Thymus (tissue), 14 donors: ENCODE measurements at places on chromosomes 11 and 22.

- peak; percentile 33 for DNase-seq
- no peaks in the 10 kb centered on the region for H3K27me3 ChIP-seq
- H3K4me1 ChIP-seq, result no peaks in the 10 kb centered on the region
- H3K27ac ChIP-seq, result no peak overlapping the region
Measured at GRCh38 chr11:132028380-132029240, 658.2 kb downstream of the NTM start.

DNA sequence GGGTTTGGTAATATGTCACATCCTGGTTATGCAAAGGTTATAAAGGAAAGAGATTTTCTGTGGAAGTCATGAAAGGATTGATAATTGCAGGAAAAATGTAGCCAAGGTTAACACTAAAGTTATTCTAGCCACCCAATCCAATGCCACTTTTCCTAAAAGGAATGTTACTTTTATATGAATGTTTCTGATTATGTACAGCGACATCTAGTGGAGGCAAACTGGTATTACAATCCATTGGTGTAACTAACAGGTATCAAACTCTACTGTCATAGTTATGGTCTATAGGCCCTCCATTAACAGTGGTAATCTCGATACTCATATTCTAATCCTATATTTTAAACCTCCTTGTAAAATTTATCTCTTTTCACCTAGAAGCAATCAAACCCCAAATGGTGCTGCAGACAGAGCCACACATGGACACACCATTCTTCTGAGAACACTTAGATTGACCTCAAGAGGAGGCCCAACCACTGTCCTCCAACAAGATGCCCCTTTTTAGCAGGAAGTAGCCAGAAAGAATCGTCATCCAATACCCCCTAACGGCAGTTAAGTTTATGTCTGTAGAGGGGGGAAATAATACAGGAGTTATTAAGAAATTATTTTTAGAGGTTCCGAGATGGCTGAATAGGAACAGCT, 74.9 kb upstream of the RAG2 start:
- no peaks in the 10 kb centered on the region for H3K27me3 ChIP-seq
- no peaks in the 10 kb centered on the region for H3K4me1 ChIP-seq
- H3K36me3 ChIP-seq, result no peaks in the 10 kb centered on the region
- DNase-seq, result no peak
- H3K27ac ChIP-seq, result no peak overlapping the region
- H3K4me3 ChIP-seq, result no peak overlapping the region

GRCh38 chr22:50529897-50530579, at the start of gene TYMP:
TSS of gene TYMP (minus strand) at chr22:50530012. CDS start at chr22:50529709, 303 bp downstream.
- H3K4me1 ChIP-seq, result peaks cover 12% of the 10 kb centered on the region
- no peaks in the 10 kb centered on the region for H3K36me3 ChIP-seq
- peaks cover 58% of the 10 kb centered on the region for H3K27me3 ChIP-seq
- DNase-seq, result no peak
- H3K4me3 ChIP-seq, result peak within 1 kb of the TSS; percentile 50

- H3K4me3 ChIP-seq, result no peak overlapping the region
- H3K27me3 ChIP-seq, result no peaks in the 10 kb centered on the region
- no peaks in the 10 kb centered on the region for H3K4me1 ChIP-seq
- no peak for DNase-seq
- H3K36me3 ChIP-seq, result peaks cover 3% of the 10 kb centered on the region
Measured at GRCh38 chr11:76124905-76125770, 81.2 kb downstream of the WNT11 start.

- H3K4me3 ChIP-seq, result no peak overlapping the region
- no peaks in the 10 kb centered on the region for H3K27me3 ChIP-seq
- no peak overlapping the region for H3K27ac ChIP-seq
- peaks cover 8% of the 10 kb centered on the region for H3K4me1 ChIP-seq
Measured at GRCh38 chr11:102479733-102480132, 27.2 kb upstream of the TMEM123 start.

- H3K4me1 ChIP-seq, result no peaks in the 10 kb centered on the region
- H3K27ac ChIP-seq, result no peak overlapping the region
- DNase-seq, result no peak
- H3K4me3 ChIP-seq, result no peak overlapping the region
- no peaks in the 10 kb centered on the region for H3K36me3 ChIP-seq
Measured at GRCh38 chr22:48957311-48957986, 870.2 kb downstream of the BRD1 start.

GRCh38 chr22:26709617-26710390, 52.4 kb downstream of the MIAT start:
- H3K4me1 ChIP-seq, result peaks cover 5% of the 10 kb centered on the region
- no peak for DNase-seq
- no peak overlapping the region for H3K27ac ChIP-seq
- peaks cover 6% of the 10 kb centered on the region for H3K36me3 ChIP-seq
- no peaks in the 10 kb centered on the region for H3K27me3 ChIP-seq
- no peak overlapping the region for H3K4me3 ChIP-seq

- no peak for DNase-seq
- no peak overlapping the region for H3K27ac ChIP-seq
- no peaks in the 10 kb centered on the region for H3K27me3 ChIP-seq
Measured at GRCh38 chr11:15826826-15827225, 529.5 kb downstream of the SOX6 start.

DNA sequence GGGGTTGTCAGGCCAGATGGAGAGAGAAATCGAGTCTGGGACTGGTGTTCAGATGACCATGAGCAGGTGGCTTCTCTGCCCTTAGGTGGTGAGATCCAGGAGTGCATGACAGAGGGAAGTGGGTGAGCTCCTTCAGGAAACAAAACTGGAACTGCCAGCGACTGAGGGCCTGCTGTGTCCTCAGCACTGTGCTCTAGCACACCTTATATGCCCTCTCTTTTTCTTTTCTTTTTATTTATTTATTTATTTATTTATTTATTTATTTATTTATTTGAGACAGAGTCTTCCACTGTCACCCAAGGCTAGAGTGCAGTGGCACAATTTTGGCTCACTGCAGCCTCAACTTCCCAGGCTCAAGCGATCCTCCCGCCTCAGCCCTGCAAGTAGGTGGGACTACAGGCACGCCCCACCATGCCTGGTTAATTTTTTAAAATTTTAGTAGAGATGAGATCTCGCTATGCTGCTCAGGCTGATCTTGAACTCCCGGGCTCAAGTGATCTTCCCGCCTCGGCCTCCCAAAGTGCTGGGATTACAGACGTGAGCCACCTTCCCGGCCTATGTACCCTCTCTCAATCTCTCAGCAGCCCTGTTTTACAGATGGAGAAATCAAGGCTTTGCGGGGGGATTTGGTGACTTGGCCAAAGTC, 14.8 kb upstream of the RASD2 start:
- H3K27me3 ChIP-seq, result peaks cover 17% of the 10 kb centered on the region
- no peaks in the 10 kb centered on the region for H3K36me3 ChIP-seq
- no peak overlapping the region for H3K4me3 ChIP-seq
- no peaks in the 10 kb centered on the region for H3K4me1 ChIP-seq
- DNase-seq, result no peak
- no peak overlapping the region for H3K27ac ChIP-seq

GRCh38 chr11:83140691-83141455, 16.1 kb upstream of the PCF11 start:
- no peak for DNase-seq
- H3K27ac ChIP-seq, result no peak overlapping the region
- no peaks in the 10 kb centered on the region for H3K27me3 ChIP-seq
- no peak overlapping the region for H3K4me3 ChIP-seq
- no peaks in the 10 kb centered on the region for H3K36me3 ChIP-seq

- no peaks in the 10 kb centered on the region for H3K36me3 ChIP-seq
- no peak overlapping the region for H3K4me3 ChIP-seq
- H3K27me3 ChIP-seq, result no peaks in the 10 kb centered on the region
- DNase-seq, result no peak
- no peak overlapping the region for H3K27ac ChIP-seq
Measured at GRCh38 chr22:39809772-39810557, 83.6 kb downstream of the ENTHD1 start.

DNA sequence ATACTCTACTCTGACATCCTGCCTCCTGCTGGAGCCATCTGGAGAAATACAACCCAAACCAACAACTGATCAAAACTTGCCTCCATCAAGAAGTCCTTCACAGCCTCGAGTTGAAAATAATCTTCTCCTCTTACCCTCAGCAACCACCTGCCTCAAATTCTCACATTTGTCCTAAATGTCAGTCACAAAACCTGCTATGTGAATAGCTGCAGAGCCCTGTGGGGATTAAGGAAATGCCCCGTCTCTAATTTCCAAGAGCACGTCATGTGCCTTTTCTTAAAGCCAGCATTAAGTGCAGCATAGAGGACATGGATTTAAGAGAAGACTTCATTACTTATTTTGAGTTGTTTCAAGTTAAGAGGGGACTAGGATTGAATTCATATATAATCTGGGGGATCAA, 105.9 kb downstream of the TRPC6 start:
- no peak for DNase-seq
- H3K4me1 ChIP-seq, result no peaks in the 10 kb centered on the region
- H3K27ac ChIP-seq, result no peak overlapping the region
- H3K27me3 ChIP-seq, result no peaks in the 10 kb centered on the region
- H3K4me3 ChIP-seq, result no peak overlapping the region

GRCh38 chr11:95372097-95372656, 141.2 kb upstream of the SESN3 start:
- H3K27ac ChIP-seq, result no peak overlapping the region
- H3K4me1 ChIP-seq, result no peaks in the 10 kb centered on the region
- H3K27me3 ChIP-seq, result no peaks in the 10 kb centered on the region
- no peak overlapping the region for H3K4me3 ChIP-seq
- DNase-seq, result no peak
- no peaks in the 10 kb centered on the region for H3K36me3 ChIP-seq

DNA sequence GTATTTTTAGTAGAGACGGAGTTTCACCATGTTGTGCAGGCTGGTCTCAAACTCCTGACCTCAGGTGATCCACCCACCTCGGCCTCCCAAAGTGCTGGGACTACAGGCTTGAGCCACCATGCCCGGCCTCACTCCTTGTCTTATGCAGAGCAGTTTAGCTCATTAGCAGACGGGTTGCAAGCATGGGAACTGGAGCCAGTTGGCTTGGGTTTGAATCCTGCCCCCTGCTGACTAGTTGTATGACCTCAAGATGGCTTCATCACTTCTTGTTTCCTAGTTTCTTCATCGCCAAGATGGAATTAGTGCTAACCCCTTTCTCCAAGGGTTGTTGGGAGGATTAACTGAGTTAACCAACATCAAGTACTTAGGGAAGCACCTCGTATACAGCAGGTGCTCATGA, 23.4 kb upstream of the RASD2 start:
- no peaks in the 10 kb centered on the region for H3K36me3 ChIP-seq
- no peak for DNase-seq
- H3K27me3 ChIP-seq, result no peaks in the 10 kb centered on the region
- H3K4me3 ChIP-seq, result no peak overlapping the region
- H3K27ac ChIP-seq, result no peak overlapping the region
- H3K4me1 ChIP-seq, result no peaks in the 10 kb centered on the region

DNA sequence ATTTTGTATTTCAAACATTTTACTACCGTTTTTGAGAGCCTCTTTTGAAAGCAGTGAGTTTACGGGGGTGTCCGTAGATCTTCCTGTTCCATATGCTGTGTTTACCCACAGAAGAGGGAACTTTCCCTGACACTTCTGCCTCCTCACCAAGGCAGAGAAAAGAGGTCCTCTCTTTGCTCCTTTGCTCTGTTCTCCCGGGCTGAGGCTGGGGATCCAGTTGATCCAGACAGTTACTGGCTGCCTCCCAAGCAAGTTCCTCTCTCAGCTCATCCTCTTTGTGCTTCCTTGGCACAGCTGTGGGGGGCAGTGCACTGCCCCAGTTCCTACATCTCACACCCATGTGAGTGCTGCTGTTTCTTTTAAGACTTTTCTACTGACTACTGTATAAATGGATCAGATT, 813.7 kb downstream of the NTM start:
- no peak overlapping the region for H3K27ac ChIP-seq
- H3K27me3 ChIP-seq, result no peaks in the 10 kb centered on the region
- no peak overlapping the region for H3K4me3 ChIP-seq
- DNase-seq, result no peak

GRCh38 chr11:12460466-12460865, 83.1 kb downstream of the PARVA start:
- H3K27ac ChIP-seq, result no peak overlapping the region
- no peak overlapping the region for H3K4me3 ChIP-seq
- no peaks in the 10 kb centered on the region for H3K36me3 ChIP-seq

- DNase-seq, result no peak
- H3K4me3 ChIP-seq, result no peak overlapping the region
- no peaks in the 10 kb centered on the region for H3K36me3 ChIP-seq
- H3K4me1 ChIP-seq, result no peaks in the 10 kb centered on the region
- H3K27me3 ChIP-seq, result no peaks in the 10 kb centered on the region
Measured at GRCh38 chr22:35464399-35464798, 64.5 kb downstream of the MCM5 start.

DNA sequence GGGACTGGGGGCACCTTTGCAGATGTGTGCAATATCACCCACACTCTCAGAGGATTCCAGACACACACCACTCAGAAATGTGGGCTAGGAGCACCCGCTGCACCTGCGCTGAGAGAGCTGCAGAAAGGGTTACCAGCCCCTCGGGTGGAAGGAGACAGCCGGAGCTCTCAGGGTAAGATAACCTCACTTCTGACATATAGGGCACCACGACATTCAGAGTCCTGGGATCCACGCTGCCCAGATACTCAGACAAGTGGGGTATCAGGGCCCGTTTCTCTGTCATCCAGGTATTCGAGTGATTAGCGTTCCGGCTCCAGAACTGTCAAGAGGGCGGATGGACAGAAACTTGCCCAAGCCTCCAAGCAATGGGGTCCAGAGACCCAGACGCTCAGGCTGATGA, 6.2 kb upstream of the SYT8 start:
- DNase-seq, result no peak
- H3K27me3 ChIP-seq, result no peaks in the 10 kb centered on the region
- no peaks in the 10 kb centered on the region for H3K36me3 ChIP-seq
- H3K27ac ChIP-seq, result no peak overlapping the region
- H3K4me1 ChIP-seq, result no peaks in the 10 kb centered on the region

DNA sequence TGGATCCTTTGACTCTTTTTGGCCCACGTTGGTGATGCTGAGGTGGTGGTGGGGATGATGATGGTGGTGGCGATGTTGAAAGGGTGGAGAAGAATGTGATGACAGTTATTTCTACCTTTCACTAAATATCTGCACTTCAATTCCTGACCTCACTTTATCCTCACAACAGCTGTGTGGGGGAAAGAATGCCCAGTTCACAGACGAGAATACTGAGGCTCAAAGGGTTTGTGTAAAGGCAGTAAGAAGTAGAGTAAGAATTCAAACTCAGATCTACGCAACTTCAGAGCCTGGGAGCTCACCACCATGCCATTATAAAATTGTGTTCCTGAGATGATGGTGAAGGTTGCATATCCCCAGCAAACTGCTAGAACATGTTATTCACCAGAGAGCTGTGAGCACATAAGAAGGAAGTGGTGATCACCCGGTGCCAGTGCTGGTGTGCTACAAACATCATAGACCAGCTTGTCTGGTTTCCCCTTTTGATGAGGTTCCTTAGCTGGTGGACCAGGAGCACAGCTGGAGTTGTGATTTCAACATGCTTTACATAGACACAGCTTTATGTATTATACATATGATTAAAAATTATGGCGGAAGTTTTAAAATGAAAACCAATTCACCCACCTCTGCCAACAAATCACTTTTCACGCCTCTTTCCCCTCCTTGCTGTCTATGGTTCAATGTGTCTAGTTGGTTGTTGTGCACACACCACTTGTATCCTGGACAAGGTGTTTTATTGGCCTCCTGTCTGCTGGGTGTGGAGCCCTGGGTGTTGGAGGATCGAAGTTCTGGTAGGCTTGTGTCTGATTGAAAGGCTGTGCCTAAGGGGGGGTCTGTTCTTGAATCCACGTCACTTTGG, 6.2 kb downstream of the ST14 start:
- no peak overlapping the region for H3K27ac ChIP-seq
- H3K27me3 ChIP-seq, result peaks cover 8% of the 10 kb centered on the region
- H3K4me1 ChIP-seq, result no peaks in the 10 kb centered on the region
- DNase-seq, result no peak
